ENCODE measurements at places on chromosomes 13 and 19.

- DNase-seq = no peak
Measured at GRCh38 chr13:102405499-102406100, 3.8 kb upstream of the FGF14 start.

DNA sequence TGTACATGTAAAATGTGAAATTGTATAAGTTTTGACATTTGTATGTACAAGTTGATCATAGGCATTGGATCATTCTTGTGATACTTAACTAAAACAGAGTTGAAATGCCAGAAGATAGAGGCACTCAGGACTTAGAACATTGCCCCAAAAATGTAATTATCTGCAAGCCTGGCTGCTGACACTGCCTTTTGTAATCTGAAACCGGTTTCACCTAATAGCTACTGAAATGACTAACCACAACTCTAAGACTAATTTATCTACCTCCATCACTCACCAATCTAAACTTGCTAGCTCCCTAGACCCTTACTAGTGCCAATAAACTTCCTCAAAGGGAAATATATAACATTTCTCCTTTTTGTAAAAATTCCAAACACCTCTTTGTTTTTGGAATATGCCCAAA, 2596.2 kb downstream of the PCDH9 start:
- DNase-seq = no peak

DNA sequence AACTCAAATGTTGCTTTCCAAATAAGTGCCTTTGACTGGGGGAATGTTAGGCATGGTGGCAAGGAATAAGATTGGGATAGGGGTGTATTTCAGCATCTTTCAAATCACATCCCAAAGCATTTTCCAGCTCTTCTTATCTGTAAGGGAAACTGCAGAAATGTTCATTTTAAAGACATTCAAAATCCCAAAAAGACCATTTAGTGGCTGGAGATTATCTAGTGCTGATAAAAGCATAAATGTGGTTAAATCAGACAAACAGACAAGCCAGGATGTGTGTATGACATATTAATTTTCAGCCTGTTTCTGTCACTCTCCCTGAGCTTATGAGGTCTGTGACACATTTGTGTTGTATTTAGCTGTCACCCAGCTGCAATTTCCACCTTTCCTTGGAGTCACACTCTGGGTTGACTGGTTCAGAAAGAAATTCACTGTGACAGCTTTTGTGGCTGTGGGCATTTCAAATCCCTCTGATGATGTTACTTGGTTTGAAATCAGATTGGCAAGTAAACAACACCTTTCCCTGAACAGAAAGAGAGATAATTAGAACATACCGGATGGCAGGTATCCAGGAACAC, 69.7 kb upstream of the SIAH3 start:
- no peak for DNase-seq

DNA sequence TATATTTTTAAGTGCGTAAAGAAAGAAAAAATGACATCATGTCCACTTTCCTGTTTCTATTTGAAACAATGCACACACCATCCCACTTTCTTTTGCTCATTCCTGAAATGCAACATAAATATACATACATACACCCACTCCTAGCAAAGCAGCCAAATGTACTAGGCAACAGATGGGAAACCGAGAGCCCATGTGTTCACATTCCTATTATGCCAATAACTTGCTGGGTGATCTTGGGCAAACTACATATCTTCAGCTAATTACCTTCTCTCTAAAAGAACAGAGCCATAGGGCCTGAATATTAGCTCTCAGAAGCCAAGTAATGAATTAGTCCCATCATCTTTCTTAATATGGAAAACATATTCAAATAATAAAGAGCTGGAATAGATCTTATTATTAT, 610.6 kb upstream of the ATXN8OS start:
- no peak for DNase-seq

DNA sequence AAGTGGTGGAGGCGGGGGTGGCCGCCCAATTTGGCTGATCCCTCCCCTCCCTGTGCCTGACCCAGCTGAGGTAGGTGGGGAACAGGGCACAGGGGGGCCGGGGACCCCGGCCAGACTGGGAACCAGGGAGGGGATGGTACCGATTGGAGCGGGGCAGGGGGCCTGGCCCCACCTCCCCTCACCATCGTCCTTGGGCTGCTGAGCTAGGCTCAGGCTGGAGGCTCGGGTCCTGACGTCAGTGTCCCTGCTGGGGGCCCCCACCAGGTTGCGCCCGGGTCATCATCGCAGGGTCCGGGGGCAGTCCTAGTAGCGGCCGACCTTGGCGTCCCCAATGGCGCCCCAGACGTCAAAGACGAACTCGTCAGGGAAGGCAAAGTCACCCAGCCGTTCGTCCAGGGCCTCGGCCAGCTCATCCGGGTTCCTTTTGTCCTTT, 3.0 kb upstream of the PTGER1 start:
- no peak for DNase-seq

GRCh38 chr13:88097541-88097940, 426.4 kb downstream of the SLITRK5 start:
- DNase-seq = no peak

- no peak for DNase-seq
Measured at GRCh38 chr13:100214886-100215285, 126.0 kb downstream of the PCCA start.

DNA sequence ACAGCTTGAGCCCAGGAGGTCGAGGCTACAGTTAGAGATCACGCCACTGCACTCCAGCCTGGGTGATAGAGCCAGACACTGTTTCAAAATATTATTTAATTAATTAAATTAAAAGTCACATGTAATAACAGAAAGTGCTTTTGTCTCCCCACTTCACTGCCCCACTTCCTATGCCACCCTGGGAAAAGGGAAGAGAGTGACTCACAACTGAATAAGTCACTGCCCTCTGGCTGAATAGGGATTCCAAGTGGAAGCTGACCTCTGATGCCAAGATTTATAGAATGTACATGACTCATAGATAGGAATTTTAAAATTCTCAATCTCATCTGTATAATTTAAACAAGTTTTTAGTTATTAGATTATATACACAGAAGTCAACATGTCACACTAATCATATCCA, 22.2 kb upstream of the ERVV-1 start:
- DNase-seq = peak; percentile 2

GRCh38 chr13:33649212-33649878, 168.6 kb upstream of the RFC3 start:
- no peak for DNase-seq

- no peak for DNase-seq
Measured at GRCh38 chr13:21691928-21692327, 21.1 kb downstream of the FGF9 start.

GRCh38 chr19:2043961-2044708, 6.9 kb downstream of the MKNK2 start:
- DNase-seq = no peak

GRCh38 chr19:55179606-55180484, at the start of gene SYT5:
Gene SYT5, minus strand, starts transcription at chr19:55180289. Its CDS starts 1,248 bp downstream, at chr19:55179041.
- no peak for DNase-seq

- no peak for DNase-seq
Measured at GRCh38 chr13:34990399-34991214, 48.5 kb downstream of the NBEA start.

DNA sequence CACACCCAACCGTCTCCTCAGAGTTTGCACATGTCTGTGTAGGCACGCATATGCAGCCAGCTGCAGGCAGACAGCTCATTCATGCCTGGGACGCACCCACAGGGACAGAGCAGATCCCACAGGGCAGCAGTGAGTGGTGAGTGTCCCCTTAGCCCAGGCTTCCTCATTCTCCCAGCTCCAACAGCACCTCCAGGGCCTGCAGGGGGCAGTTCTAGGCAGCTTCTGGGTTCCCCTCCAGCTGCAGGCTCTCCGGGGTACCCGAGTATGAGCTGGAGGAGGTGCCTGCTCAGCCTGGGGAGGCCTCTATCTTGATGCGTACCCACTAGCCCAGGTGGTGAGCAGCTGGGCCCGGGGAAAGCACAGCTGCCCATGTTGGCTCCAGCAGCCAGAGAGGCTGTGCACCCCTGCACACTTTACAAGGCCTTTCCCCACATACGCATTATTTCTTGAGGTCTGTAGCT, 1.3 kb upstream of the SHANK1 start:
- DNase-seq = peak; percentile 32

GRCh38 chr13:113656003-113656588, 1.9 kb downstream of the ATP4B start:
- no peak for DNase-seq

DNA sequence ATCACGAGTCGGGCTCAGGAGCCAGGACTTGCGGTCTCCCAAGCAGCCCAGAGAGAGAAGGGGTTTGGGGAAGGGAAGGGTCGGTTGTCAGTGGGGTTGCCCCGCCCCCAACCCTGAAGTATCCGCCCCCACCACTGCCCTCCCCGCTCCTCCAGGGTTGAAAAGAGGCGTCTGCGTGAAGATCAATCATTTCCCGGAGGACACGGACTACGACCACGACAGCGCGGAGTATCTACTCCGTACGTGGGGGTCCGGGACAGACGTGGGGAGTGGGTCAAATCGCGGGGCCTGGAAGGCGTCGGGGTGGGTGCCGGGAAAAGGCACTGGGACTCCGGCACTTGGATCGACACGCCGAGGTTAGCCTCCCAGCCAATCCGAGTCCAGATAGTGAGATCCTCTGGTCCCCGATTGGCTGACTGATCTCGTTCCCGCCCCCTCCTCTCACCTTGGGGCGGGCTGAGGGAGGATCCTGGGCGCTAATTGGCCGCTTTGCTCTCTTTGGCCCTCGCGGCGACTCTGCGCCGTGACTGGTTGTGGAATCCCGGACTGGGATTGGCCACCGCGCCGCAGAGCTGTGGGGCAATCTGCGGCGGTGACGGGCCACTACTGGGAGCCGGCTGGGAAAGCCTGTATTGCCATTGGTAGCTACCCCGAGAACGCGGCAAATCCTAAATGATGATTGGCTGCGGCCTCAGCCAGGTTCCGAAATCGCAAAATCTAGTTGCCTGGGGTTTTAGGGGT, 13.3 kb upstream of the CACNG6 start:
- DNase-seq = peak; percentile 32

GRCh38 chr13:106484084-106484483, 51.4 kb downstream of the EFNB2 start:
- no peak for DNase-seq
